Ecto neural progenitor cell (in vitro differentiated cells): ENCODE measurements at places on chromosomes 12 and 14.

DNA sequence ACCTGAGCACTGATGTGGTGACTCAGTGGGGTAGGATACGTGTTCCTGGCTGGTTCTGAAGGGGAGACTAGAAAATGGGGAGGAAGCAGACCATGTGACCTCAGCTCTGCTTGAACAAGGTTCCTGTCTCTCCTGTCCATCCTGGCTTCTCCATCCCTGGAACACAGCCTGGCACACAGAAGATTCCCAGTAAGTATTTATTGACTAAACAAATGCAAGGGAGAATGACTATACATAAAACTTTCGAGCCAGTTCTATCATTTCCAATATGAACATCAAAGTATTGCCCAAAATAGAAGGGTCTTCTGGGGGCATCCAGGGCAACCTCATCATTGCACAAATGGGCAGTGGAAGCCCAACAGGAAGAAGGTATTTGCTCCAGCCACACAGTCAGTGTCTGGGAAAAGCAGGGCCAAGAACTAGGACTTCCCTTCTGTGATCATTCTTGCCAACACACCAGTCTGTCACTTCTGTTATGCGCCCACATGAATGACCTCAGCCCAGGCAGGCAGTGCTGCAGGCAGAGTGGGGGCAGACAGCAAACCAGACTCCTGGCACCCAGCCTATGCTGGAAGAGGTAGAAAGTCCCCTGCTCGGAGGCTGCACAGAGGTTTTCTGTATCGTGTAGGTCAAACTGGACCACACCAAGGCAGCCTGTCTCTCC lies 5.6 kb upstream of the SERPINA9 start:
- no peak for DNase-seq

DNA sequence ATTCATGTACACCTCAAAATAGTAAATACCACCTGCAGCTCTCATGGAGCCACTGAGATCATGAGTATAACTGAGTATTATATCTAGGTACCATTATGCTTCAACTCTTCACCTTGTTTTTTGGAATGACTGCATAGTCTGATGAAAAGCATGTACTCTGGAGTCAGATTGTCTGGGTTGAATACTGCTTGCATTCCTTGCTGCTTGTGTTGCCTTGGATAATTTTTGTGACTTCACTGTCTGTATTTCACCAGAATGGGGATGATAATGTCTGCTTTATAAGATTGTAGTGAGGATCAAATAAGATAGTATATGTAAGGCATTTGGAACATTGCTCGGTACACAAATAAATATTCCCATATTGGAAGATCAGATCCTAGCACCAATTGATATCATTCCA lies 54.2 kb downstream of the SUSD6 start:
- no peak for DNase-seq

DNA sequence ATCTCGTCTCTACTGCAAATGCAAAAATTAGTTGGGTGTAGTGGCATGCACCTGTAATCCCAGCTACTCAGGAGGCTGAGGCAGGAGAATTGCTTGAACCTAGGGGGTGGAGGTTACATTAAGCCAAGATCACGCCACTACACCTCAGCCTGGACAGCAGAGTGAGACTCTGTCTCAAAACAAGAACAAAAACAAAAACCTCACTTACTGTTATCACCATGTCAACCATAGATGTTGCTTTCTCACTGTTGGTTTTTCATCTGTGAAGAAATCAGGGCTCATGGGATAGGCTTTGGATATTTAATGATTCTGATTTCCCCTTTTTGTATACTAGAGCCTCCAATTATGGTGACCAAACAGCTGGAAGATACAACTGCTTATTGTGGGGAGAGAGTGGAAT lies 49.7 kb upstream of the CHPT1 start:
- no peak for DNase-seq

GRCh38 chr14:95814363-95815225 lies 62.0 kb upstream of the TUNAR start:
- DNase-seq: no peak

DNA sequence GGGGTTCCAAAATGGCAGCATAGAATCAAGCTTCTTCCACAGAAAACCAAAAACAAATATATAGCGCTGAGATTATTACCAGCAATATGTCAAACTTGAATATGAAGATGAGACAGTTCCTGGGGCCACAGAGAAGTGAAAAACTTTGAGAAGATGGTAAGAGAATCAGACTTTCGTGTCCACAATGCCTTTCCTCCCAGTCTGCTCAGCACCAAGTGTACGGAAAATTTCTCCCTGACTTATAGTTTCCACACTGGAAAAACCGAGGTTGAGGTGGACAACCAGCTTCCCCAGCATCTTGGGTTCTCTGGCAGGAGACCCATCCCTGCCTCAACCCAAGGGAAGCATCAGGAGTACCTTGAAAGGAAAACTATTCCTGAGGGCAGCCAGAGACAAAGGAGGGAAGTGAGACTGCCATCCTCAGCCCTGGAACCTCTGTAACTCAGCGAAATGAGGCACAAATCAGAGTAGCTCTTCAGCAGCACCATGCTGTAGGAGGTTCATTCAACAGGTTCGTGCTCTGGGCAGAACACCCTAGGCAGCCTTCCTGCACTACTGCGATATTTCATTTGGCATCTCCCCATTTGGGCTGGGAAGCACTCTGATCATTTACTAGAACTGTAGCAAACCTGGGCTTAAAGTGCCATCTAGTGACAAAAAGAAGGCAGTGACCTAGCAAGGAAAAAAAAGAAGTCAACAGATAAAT lies 52.4 kb upstream of the CAPRIN2 start:
- peak; percentile 58 for DNase-seq

GRCh38 chr12:19451196-19451595 lies 11.9 kb downstream of the AEBP2 start:
- peak; percentile 50 for DNase-seq

GRCh38 chr12:8734873-8735381 lies 37.1 kb downstream of the RIMKLB start:
- DNase-seq: no peak

DNA sequence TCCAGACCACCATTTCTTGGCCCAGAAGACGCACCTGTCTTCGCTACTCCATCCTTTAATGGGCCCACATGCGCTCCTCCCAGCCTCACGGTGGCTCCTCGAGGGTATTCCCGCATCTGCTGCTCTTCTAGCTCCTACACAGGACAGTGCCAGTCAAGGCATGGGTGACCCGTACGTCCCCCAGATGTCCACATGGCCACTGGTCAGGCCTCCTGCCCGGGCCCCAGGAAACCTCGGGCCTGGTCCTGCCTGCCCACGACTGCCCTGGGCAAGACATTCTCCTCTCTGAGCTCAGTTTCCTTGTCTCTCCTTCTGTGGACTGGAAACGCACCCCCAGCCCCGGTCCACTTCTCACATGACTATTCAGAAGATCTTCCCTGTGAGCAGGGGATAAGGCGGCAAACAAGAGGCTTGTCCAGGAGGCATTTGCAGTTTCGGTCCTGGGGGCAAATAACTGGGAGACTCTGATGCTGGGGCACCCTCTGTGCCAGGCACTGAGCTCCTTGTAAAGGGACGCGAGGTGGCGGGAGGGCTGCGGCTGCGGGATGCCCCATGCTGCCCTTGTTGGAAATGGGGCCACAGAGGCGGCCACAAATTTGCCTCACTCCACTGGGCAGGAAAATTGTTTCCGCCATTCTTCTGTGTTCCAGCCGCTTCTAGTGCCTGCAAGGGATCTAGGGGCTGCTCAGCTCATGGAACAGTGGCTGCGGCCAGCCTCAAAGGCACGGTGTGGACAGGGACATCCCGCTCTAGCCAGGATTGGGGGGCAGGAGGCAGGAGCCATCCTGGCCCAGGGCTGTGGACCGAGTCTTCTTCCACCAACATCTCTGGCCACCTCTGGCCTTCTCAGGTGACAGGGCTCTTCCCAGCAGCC lies 6.8 kb upstream of the BEGAIN start:
- no peak for DNase-seq

GRCh38 chr12:128693771-128694170 lies 130.0 kb downstream of the SLC15A4 start:
- no peak for DNase-seq

- no peak for DNase-seq
These were observed 18.9 kb upstream of the NUP107 start for GRCh38 chr12:68667896-68668295.

DNA sequence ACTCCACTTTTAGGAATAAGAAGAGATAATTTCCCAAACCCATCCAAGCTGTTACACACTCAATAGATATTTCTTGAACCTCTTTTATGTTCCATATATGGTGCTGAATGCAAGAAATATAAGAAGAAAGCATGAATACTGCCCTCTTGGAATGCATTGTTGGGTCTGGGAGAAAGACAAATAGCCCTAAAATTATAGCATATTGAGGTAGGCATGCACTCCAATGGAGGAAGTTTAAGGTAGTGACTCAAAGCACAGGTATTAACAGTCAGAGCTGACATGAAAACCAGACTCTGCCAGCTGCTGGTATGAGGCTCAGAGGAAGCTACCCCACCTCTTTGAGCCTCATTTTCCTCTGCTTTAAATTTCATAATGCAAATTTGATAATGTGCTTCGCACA lies 261.3 kb upstream of the NOS1 start:
- no peak for DNase-seq

DNA sequence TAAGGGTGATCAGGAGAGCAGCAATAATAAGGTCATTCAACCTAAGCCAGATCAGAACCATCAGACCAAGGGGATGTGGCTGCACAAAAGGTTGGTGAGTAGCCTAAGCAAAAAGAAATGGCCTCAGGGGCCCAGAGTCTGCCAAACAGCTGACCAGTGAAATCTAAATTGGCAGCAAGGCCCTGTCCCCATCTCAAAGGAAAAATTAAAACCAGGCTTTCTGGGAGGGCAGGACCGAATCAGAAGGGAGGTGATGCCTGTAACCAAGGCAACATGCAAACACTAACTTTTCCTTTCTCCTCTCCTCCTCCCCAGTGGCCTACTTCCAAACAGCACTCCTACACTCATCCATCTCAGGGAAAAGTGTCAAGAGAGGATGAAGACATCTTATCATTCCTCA lies 256.4 kb downstream of the NUAK1 start:
- no peak for DNase-seq

DNA sequence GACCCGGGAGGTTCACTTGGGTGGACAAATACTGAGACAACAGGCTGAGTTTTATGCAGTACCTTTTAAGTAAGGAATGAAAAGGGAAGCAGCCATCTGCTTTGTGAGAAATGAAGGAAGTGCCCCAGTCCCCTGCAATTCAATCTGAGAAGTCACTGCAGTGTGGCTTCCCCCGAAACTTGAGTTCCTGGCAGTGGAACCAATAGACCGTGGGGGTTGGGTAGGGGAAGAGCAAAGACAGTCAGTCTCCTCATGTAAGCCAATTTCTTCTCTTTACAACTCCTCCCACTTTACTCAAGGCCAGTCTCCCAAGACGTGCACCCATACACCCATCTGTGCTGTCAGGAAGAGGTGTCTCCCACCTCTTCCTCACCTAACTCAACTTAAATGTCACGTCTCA lies 206.5 kb downstream of the BCAT1 start:
- no peak for DNase-seq

- DNase-seq: no peak
These were observed 459.2 kb downstream of the RAD51B start for GRCh38 chr14:68278576-68279436.

DNA sequence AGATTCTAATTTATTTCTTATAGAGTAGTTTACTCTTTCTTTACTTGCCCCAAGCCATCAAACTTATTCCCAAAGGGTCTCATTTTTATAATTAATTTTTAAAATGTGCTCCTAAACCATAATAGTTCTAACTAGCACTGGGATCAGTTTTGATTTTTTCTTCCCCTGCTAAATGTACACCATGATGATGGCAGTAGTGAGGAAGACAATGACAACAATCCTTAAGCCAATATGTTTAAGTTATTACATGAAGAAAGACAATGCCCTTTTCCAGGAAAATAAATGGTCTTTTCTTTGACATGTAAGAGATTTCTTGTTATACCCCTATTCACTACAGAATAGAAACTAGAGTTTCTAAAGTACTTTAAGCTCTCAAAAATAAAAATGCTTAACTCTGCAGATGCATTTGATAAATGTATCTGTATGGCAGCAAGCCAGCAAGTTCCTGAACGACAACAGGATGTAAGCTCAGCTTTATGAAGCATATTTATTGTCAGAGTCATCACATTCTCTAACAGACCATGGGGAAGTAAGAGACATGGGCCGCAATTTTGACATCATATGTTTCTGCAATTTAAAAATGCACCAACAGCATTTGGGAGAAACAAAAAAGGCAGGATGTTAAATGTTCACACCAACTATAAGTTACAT lies 36.0 kb upstream of the SNX6 start:
- DNase-seq: no peak

DNA sequence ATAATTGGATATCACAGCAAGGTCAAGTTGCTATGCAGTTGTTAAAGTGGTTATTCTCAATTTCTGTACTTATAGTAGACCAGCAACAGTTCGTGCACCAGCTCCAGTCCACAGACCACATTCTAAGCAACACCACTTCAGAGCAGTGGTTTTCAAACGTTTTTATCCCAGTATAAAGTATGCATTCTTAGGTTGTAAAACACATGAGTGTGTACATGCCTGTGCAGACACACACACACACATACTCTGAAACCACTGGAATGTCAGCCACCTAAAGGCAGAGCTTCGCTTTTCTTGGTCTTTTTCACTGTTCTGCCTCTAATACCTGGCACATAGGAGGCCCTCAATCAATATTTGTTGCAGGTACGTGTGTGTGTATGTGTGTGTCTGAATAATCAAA lies 22.2 kb upstream of the C12orf71 start:
- no peak for DNase-seq

GRCh38 chr12:104280111-104280510 lies 23.4 kb upstream of the EID3 start:
- no peak for DNase-seq

- DNase-seq: no peak
These were observed 254.4 kb upstream of the DIO2 start for GRCh38 chr14:80465546-80466220.

DNA sequence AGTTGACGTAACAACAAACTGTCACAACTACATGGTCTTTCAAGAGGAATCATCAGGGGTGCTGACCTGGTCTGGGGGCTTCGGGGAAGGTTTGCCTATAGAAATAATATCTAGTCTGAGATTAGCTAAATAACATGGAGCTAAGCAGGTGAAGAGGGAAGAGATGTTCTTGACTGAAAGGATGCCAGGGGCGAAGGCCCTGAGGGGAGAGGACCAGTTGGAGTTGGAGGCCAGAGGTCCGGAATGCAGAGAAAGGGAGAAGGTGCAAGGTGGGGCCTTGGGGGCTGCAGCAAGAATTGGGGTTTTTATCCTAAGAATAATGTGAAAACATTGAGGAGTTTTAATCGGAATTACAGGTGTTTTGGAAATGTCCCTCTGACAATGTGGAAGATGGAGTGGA lies 68.5 kb upstream of the RIC8B start:
- no peak for DNase-seq

GRCh38 chr14:32666308-32666707 lies 272.4 kb upstream of the NPAS3 start:
- DNase-seq: no peak

GRCh38 chr12:131806674-131807073 lies 21.5 kb upstream of the MMP17 start:
- DNase-seq: no peak

- no peak for DNase-seq
These were observed 48.6 kb downstream of the DRAM1 start for GRCh38 chr12:101925935-101926334.

DNA sequence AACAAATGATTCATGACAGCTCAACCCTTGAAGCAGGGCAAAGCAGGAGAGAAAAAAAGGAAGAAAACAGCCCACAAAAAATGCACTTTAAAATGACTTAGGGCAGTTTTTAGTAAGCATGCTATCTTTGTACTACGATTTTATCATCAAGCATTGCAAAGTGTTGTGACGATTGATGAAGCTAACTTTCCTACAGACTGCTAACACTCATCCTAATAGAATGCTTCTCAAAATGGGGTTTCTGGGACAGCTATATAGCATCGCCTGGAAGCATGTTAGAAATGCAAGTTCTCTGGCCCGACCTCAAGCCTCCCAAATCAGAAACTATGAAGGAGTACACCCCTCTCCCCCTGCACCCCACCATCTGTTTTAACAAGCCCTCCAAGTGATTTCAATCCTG lies 256.4 kb downstream of the SSPN start:
- no peak for DNase-seq
